ENCODE measurements at places on chromosomes 12 and 14.

- H3K36me3 ChIP-seq = no peaks in the 10 kb centered on the region
- no peaks in the 10 kb centered on the region for H3K4me1 ChIP-seq
- H3K27ac ChIP-seq = no peak overlapping the region
These were observed 183.1 kb downstream of the RMST start for GRCh38 chr12:97645726-97646125.

DNA sequence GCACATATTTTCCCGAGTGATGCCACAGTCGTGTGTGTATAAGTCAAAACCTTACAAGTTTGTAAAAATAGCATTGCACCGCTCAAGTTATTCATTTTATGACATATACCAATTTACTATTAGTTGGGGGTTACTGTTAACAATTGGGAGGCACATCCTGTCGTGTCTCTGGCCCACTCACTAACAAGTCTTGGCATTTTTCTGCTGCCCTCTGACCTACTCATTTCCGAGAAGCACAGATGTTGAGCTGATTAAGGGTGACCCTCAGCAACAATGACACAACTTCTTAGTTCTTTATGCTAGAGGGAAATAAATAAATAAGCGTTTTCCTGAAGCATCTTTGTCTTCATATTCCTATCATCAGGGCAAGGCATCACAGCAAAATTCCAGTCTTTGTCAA, 6.8 kb upstream of the ATG14 start:
- H3K4me1 ChIP-seq = no peaks in the 10 kb centered on the region
- no peaks in the 10 kb centered on the region for H3K27me3 ChIP-seq
- no peak overlapping the region for H3K27ac ChIP-seq
- no peak overlapping the region for H3K4me3 ChIP-seq
- no peak for DNase-seq
- H3K36me3 ChIP-seq = no peaks in the 10 kb centered on the region

DNA sequence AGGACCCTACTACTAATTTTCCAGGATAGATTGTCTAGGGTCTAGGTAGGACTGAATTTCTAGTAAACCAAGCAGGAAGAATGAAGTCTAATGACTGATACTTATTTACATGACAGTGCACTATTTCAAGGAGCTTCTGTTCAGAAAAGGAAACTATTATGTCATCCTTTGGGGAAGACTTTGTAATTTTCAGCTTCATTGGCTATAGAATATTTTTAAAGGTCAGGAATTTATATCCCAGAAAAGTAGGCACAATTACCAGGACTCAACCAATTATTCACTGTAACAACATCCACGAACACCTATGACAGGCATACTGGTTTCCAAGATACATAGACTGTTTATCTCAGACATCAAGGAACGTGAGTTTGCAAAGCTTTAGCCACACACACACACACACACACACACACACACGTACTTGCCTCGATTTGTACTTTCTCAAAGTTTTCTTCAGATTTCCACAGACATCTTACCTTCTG, 23.2 kb downstream of the OR6S1 start:
- DNase-seq = no peak
- no peak overlapping the region for H3K4me3 ChIP-seq
- H3K27me3 ChIP-seq = no peaks in the 10 kb centered on the region
- no peaks in the 10 kb centered on the region for H3K36me3 ChIP-seq

GRCh38 chr14:103662591-103662990, 33.6 kb downstream of the KLC1 start:
- H3K4me3 ChIP-seq = no peak overlapping the region
- no peak for DNase-seq
- no peak overlapping the region for H3K27ac ChIP-seq
- no peaks in the 10 kb centered on the region for H3K4me1 ChIP-seq

- H3K4me1 ChIP-seq = no peaks in the 10 kb centered on the region
- DNase-seq = no peak
- no peaks in the 10 kb centered on the region for H3K27me3 ChIP-seq
- no peaks in the 10 kb centered on the region for H3K36me3 ChIP-seq
These were observed 112.0 kb downstream of the SLC5A8 start for GRCh38 chr12:101097829-101098580.

- H3K4me1 ChIP-seq = no peaks in the 10 kb centered on the region
- H3K27me3 ChIP-seq = no peaks in the 10 kb centered on the region
- no peak overlapping the region for H3K27ac ChIP-seq
These were observed 59.5 kb downstream of the ETNK1 start for GRCh38 chr12:22684140-22685118.

- peaks cover 24% of the 10 kb centered on the region for H3K4me1 ChIP-seq
- no peak for DNase-seq
- no peak overlapping the region for H3K4me3 ChIP-seq
- no peaks in the 10 kb centered on the region for H3K27me3 ChIP-seq
- H3K36me3 ChIP-seq = no peaks in the 10 kb centered on the region
These were observed 156.0 kb downstream of the SAMD4A start for GRCh38 chr14:54722791-54723432.

GRCh38 chr14:69682621-69683263, 71.3 kb downstream of the SUSD6 start:
- no peaks in the 10 kb centered on the region for H3K36me3 ChIP-seq
- H3K27ac ChIP-seq = no peak overlapping the region
- no peaks in the 10 kb centered on the region for H3K27me3 ChIP-seq
- DNase-seq = no peak
- H3K4me1 ChIP-seq = no peaks in the 10 kb centered on the region

- H3K27ac ChIP-seq = no peak overlapping the region
- DNase-seq = no peak
- H3K4me3 ChIP-seq = no peak overlapping the region
- H3K27me3 ChIP-seq = no peaks in the 10 kb centered on the region
These were observed 4.5 kb upstream of the TMEM233 start for GRCh38 chr12:119589097-119589496.

GRCh38 chr12:40104461-40105264, 1.2 kb downstream of the SLC2A13 start:
- no peaks in the 10 kb centered on the region for H3K27me3 ChIP-seq
- H3K27ac ChIP-seq = no peak overlapping the region
- peaks cover 5% of the 10 kb centered on the region for H3K4me1 ChIP-seq
- no peaks in the 10 kb centered on the region for H3K36me3 ChIP-seq
- no peak for DNase-seq

GRCh38 chr14:67018720-67019119, 170.5 kb upstream of the GARIN2 start:
- no peaks in the 10 kb centered on the region for H3K36me3 ChIP-seq
- no peak overlapping the region for H3K27ac ChIP-seq
- no peaks in the 10 kb centered on the region for H3K27me3 ChIP-seq
- H3K4me3 ChIP-seq = no peak overlapping the region
- DNase-seq = no peak
- H3K4me1 ChIP-seq = no peaks in the 10 kb centered on the region

- no peak overlapping the region for H3K27ac ChIP-seq
- H3K4me3 ChIP-seq = no peak overlapping the region
- H3K36me3 ChIP-seq = no peaks in the 10 kb centered on the region
- no peak for DNase-seq
These were observed 21.1 kb downstream of the PRKCH start for GRCh38 chr14:61342486-61342885.

GRCh38 chr14:28778138-28779117, 11.8 kb downstream of the FOXG1 start:
- H3K4me3 ChIP-seq = no peak overlapping the region
- H3K36me3 ChIP-seq = no peaks in the 10 kb centered on the region
- H3K4me1 ChIP-seq = no peaks in the 10 kb centered on the region
- H3K27ac ChIP-seq = no peak overlapping the region
- DNase-seq = no peak

GRCh38 chr12:42760550-42760949, 171.0 kb upstream of the PRICKLE1 start:
- no peaks in the 10 kb centered on the region for H3K27me3 ChIP-seq
- no peak overlapping the region for H3K4me3 ChIP-seq
- no peaks in the 10 kb centered on the region for H3K36me3 ChIP-seq
- no peak overlapping the region for H3K27ac ChIP-seq
- no peak for DNase-seq

GRCh38 chr14:61269321-61270083, 11.6 kb downstream of the TMEM30B start:
- H3K4me1 ChIP-seq = no peaks in the 10 kb centered on the region
- no peaks in the 10 kb centered on the region for H3K36me3 ChIP-seq
- no peaks in the 10 kb centered on the region for H3K27me3 ChIP-seq
- peak; percentile 80 for DNase-seq

DNA sequence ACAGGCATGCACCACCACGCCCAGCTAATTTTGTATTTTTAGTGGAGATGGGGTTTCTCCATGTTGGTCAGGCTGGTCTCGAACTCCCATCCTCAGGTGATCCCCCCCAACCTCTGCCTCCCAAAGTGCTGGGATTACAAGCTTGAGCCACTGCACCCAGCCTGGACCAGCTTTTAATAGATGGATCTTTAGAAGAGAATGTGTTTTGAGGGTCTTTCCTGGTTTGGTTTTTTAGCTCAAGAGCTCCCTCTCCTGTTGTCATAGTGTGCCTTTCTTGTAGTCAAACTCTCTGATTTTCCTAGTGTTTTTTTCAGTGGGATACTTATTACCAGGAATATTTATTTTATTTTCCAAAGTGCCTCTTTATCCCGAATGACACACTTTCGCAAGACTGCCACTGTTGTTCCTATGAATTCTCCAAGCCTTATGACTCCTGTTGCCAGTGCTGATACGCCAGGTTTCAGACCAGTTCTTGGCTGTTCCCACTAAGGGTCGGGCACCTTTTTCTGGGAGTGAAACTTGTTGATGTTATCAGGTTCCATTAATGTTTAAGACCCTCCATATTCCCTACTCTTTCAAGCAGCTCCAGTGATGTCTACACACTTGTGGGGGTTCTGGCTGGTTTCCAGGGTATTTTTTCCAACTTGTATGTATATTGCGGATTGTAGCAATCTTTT, 31.5 kb upstream of the LIMA1 start:
- peak; percentile 56 for DNase-seq
- H3K4me3 ChIP-seq = no peak overlapping the region
- no peaks in the 10 kb centered on the region for H3K4me1 ChIP-seq
- H3K36me3 ChIP-seq = no peaks in the 10 kb centered on the region

DNA sequence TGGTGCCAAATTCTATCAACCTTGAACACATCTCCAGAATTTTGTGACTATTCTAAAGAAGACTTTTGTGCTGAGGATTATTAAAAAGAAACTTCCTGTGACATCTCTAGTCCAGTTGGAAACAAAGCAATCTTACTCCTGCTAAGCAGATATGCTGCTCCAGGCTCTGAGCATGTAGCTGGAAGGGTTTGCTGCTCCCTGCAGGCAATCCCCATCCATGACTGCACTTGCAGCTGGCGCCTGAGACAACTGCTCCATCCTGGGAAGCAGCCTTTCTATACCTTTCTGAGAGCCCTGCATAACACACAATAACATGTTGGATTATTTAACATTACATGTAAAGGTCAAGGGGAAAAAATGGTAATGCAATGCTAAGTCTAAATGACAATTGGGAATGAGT, 105.1 kb downstream of the NDUFA12 start:
- no peak for DNase-seq
- no peaks in the 10 kb centered on the region for H3K4me1 ChIP-seq
- no peaks in the 10 kb centered on the region for H3K27me3 ChIP-seq
- no peak overlapping the region for H3K27ac ChIP-seq
- no peak overlapping the region for H3K4me3 ChIP-seq

DNA sequence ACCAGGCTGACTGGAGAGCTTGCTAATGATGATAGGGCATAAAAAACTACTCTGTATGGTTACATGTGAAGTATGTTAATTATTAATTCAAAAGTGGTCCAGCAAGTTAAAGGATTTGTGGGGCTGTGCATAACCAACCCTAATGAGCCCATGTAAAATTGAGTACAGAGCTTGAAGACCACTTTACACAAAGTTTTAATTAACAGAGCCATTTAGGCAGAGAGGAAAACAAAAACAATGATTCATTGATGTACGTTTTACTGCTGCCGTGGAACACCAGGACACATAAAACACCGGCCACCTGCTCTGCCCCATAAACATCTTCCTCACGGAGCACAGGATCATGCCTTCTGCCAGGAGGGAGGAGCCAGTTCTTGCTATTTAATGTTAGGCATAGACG, 83.5 kb downstream of the RIMBP2 start:
- H3K4me3 ChIP-seq = no peak overlapping the region
- peaks cover 5% of the 10 kb centered on the region for H3K4me1 ChIP-seq
- no peak for DNase-seq
- no peaks in the 10 kb centered on the region for H3K27me3 ChIP-seq

GRCh38 chr14:88552876-88553275, 1.9 kb downstream of the PTPN21 start:
- H3K36me3 ChIP-seq = no peaks in the 10 kb centered on the region
- H3K27ac ChIP-seq = no peak overlapping the region
- peaks cover 40% of the 10 kb centered on the region for H3K4me1 ChIP-seq
- no peak for DNase-seq
- H3K27me3 ChIP-seq = no peaks in the 10 kb centered on the region
- no peak overlapping the region for H3K4me3 ChIP-seq

- no peaks in the 10 kb centered on the region for H3K27me3 ChIP-seq
- no peak overlapping the region for H3K4me3 ChIP-seq
- no peak for DNase-seq
- H3K4me1 ChIP-seq = peaks cover 3% of the 10 kb centered on the region
- no peaks in the 10 kb centered on the region for H3K36me3 ChIP-seq
- H3K27ac ChIP-seq = no peak overlapping the region
These were observed 21.4 kb downstream of the ABCB9 start for GRCh38 chr12:122944605-122945592.

GRCh38 chr14:31477248-31477647, 10.6 kb downstream of the GPR33 start:
- H3K27ac ChIP-seq = no peak overlapping the region
- DNase-seq = no peak
- H3K4me1 ChIP-seq = no peaks in the 10 kb centered on the region
- H3K36me3 ChIP-seq = no peaks in the 10 kb centered on the region
- no peak overlapping the region for H3K4me3 ChIP-seq

DNA sequence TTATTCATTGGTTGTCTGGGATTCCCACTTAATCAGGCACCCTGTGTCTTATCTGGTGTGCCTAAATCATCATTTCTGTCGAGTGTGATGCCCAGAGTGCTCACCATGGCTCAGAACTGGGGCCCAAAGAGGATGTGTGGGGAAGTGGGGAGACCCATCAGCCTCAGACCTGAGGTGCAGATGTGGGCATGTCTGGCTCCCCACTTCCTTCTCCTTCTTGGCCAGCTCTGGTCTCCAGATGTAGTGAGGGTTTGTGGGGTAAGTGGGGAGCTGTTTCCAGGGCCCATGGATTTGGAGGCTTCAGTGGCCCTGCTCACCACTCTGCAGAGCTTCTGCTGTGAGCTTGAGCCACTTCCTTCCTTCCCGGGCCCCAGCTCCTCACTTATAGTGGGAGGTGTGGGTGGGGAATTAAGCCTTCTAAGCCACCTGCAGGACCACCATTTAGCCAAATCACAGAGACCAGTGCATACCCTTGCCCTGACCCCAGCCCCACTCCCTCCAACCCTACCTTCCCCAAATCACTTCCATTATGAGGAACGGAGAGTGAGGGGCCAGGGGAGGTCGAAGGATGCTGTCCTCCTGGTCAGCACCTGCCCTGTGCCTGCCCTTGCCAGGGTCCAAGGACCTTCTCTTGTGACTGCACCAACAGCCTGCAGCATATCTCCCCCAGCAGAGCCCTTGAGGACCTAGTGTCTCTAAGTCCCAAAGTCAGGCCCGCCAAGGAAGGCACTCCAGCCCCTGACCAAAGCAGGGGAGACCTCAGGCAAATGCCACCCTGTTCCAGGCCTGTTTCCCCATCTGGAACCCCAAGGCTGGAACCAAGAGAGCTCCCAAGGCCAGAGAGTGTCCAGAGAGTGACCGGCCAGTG, 278.2 kb upstream of the RTL1 start:
- no peak for DNase-seq
- no peaks in the 10 kb centered on the region for H3K27me3 ChIP-seq
- H3K27ac ChIP-seq = no peak overlapping the region
- no peaks in the 10 kb centered on the region for H3K4me1 ChIP-seq

- H3K27me3 ChIP-seq = no peaks in the 10 kb centered on the region
- no peaks in the 10 kb centered on the region for H3K4me1 ChIP-seq
- no peak for DNase-seq
These were observed 245.9 kb downstream of the ADAMTS20 start for GRCh38 chr12:43306066-43306465.
